ENCODE measurements at places on chromosomes 3 and 15.

GRCh38 chr15:82802497-82802896 is 3.4 kb downstream of the FSD2 start:
- DNase-seq, result no peak

DNA sequence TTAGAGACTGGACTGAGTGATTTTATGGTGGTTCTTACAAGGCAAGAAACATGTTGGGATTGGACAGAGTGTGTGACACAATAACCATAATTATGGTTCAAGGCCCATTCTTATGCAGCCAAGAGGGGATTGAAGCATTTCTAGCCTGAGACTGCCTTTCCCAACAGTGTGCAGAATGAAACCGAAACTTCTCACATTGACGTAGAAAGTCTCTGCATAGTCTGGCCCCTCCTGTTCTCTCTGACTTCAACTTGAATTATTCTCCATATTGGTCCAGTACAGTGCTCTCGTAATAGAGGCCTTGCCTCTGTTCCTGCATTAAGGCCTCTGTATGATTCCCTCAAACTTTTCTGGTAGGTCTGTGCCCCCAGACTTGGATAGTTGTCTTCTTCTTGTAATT is 138.3 kb downstream of the DIPK2A start:
- DNase-seq, result no peak

GRCh38 chr3:105958237-105959000 is 89.6 kb upstream of the CBLB start:
- DNase-seq, result no peak

GRCh38 chr15:78049691-78050440 is 27.6 kb downstream of the TBC1D2B start:
- DNase-seq, result no peak

DNA sequence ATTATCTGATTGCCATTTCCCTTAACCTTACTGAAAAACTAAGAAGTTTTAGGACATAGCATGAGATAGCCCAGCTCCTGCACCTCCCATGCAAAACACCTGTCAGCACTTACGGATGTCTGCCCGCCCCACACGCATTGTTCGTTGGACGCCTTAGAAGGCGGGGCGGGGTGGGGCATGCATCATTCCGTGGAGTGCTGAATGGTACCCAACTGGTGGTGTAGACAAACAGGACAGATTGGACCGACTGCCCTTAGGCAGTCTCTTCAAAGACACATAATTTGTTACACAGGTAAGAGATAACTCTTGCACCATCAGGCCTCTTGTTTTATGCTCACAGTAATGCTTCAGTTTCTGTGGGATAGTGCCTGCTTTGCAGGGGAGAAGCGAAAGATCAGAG is 93.8 kb downstream of the SMAD6 start:
- no peak for DNase-seq

DNA sequence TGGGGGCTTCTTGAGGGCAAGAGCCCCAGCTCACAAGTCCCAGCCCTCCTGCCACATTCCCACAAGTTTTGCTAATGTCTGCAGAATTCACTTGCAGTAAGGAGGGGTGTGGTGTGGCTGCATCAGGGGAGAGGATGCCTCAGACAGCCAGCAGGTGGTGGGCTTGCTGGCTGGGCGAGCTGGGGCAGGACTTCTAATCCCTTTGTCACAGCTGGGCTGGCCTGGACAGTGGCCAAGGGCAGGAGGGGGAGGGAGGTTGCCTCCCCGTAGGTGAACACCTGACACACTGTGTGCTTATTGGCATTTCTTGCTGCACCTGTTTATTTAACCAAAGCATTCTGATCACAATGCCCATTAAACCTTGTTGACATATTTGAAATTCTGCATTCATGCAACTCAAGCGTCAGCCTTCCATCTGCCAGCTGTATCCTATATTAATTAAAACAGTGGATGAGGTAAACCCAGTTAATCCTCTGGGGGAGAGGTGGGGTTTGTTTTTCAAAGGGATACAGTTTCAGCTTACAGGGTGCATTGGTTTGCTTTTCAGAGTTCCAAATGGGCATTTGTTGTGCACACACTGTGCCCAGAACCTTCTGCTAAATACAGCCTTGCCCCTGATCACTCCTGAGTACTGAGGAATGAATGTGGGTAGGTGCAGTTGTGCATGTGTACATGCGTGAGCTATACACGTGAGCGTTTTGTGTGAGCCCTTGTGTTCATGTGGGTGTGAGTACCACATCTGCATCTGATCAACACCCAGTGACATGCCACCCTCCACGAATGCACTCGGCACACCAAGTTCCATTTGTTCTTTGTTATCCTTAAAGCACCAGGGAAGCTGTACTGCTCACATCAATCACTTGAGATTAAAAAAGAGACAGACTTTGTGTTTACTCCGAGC is 268.7 kb downstream of the XXYLT1 start:
- DNase-seq, result peak; percentile 97

- DNase-seq, result no peak
Measured at GRCh38 chr3:21893242-21893641, 142.2 kb upstream of the ZNF385D start.

DNA sequence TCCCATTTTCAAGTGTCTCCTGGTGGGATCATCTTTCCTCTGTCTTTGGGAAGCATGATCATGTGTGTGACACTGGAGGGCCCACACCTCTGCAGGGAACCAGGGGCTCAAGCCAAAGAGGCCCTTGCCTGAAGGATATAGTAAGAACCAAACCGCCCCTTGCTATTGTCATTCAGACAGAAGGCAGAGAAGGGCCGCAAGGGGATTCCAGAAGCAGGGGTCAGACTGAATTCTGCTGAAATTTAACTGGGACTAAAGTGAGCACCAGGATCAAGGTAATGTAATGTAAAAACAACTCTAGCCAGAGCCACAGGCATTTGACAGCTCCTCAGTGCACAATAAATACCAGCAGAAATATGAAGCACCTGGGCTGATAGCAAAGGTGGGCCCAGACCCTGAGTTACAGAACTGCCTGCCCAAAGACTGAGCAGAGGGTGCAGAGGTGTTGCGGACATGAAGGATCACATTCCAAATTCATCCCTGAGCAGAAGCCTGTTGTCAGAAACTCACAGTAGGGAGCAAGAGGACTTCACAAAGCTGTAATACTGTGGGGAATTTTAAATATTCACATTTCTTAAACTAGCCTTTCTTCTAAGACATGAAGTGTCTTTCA is 46.0 kb upstream of the RASGRF1 start:
- no peak for DNase-seq
